Activated T-helper 1 cell treated with anti-CD3 and anti-CD28 coated beads, Interleukin-12 subunit alpha, Interleukin-12 subunit beta, Interleukin-2, Interleukin-4 antibody, amounts not matched to agents 30 ng/mL and 10 ng/mL and 1 ng/mL, durations not matched to agents 14 hours and 24 hours and 36 hours (primary cell): ENCODE measurements at places on chromosomes 7 and 10. TPM values are rescaled to one million over a fixed set of nuclear protein-coding genes. Genes with fewer than 3 reads are reported as not detected.

GRCh38 chr10:22368981-22369380 lies 23.7 kb downstream of the SPAG6 start:
- H3K4me3 ChIP-seq: no peak overlapping the region
- DNase-seq: no peak
- no peak overlapping the region for H3K27ac ChIP-seq
- H3K4me1 ChIP-seq: peaks cover 50% of the 10 kb centered on the region
- H3K36me3 ChIP-seq: no peaks in the 10 kb centered on the region

DNA sequence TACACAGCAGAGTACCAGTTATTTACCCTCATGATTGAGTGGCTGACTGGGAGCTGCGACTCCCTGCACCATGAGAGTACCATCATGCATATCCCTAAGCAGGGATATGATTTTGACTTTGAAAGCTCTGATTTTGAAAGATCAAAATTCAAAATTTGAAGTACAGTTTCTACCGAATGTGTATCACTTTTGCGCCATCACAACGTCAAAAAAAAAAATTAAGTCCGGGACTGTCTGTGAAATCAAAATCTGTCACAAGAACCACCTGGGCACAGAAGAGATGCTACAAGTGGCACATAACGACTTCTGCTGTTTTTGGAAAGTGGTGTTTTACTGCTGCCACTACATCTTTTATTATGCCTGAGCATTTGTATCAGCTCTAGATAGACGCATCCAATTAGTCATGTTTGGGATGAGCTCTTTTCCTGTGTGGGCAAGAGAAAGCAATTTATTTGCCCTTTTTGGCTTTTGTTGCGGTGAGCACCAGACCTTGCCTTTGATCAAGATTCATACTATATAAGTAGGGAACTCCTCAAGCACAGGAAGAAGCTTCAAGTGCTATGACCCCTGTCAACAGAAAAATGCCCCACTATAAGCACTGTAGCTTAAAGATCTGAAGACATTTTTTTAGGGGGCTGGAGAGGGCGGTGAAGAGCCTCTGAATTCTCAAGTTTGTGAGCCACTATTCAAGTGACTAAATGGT lies 10.7 kb downstream of the MTPN start:
- H3K4me1 ChIP-seq: peaks cover 59% of the 10 kb centered on the region
- no peak overlapping the region for H3K4me3 ChIP-seq
- peaks cover 32% of the 10 kb centered on the region for H3K36me3 ChIP-seq
- H3K27me3 ChIP-seq: no peaks in the 10 kb centered on the region

- H3K4me1 ChIP-seq: no peaks in the 10 kb centered on the region
- no peak for DNase-seq
- no peak overlapping the region for H3K27ac ChIP-seq
- no peaks in the 10 kb centered on the region for H3K36me3 ChIP-seq
Measured at GRCh38 chr10:121373411-121373810, 224.8 kb downstream of the FGFR2 start.

DNA sequence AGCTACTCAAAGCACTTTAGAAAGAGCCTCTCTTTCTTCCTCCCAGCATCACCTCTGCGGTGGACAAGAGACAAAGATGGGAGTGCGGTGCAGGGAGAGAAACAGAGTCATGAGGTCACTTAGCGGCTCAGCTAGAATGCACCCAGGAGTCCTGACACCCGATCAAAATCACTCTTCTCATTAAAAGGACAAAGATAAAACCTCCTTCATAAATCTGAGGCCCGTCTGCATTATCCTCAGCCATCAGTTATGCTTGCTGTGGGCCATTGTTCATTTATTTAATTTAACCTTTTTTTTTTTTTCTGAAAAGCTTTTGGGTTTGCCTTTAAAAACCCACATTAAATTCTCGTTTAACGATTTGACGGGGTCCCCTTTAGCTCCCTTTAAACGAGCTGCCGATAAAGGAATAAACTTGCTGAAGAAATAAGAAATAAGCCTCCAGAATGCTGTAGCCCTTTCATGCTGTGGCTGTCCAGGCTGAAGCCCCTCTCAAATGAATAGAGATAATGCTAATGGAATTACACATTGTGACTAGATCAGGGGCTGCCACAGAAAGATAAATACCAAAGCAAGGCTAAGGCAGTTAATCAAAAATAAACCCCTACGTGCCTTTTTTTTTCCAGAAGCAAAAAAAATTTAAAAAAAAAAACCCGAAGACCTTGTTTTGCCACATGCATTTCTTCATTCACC lies 16.1 kb upstream of the PLXNA4 start:
- no peak for DNase-seq
- H3K4me1 ChIP-seq: no peaks in the 10 kb centered on the region
- H3K27me3 ChIP-seq: peaks cover 18% of the 10 kb centered on the region
- no peak overlapping the region for H3K27ac ChIP-seq
- no peak overlapping the region for H3K4me3 ChIP-seq

- no peak overlapping the region for H3K27ac ChIP-seq
- H3K27me3 ChIP-seq: no peaks in the 10 kb centered on the region
- no peaks in the 10 kb centered on the region for H3K4me1 ChIP-seq
- H3K36me3 ChIP-seq: no peaks in the 10 kb centered on the region
- DNase-seq: no peak
Measured at GRCh38 chr7:85483177-85483576, 296.3 kb upstream of the SEMA3D start.

- H3K4me1 ChIP-seq: peaks cover 16% of the 10 kb centered on the region
- H3K27me3 ChIP-seq: peaks cover 9% of the 10 kb centered on the region
- no peaks in the 10 kb centered on the region for H3K36me3 ChIP-seq
- DNase-seq: no peak
- no peak overlapping the region for H3K27ac ChIP-seq
Measured at GRCh38 chr7:149834601-149835000, 3.6 kb upstream of the ZNF862 start.

Gene VSTM4
- 0.20 and 0.23 TPM in 2 replicates for total RNA-seq

GRCh38 chr7:36013246-36014014 lies 139.6 kb upstream of the EEPD1 start:
- H3K36me3 ChIP-seq: no peaks in the 10 kb centered on the region
- H3K4me3 ChIP-seq: no peak overlapping the region
- peaks cover 8% of the 10 kb centered on the region for H3K27me3 ChIP-seq
- H3K27ac ChIP-seq: no peak overlapping the region

DNA sequence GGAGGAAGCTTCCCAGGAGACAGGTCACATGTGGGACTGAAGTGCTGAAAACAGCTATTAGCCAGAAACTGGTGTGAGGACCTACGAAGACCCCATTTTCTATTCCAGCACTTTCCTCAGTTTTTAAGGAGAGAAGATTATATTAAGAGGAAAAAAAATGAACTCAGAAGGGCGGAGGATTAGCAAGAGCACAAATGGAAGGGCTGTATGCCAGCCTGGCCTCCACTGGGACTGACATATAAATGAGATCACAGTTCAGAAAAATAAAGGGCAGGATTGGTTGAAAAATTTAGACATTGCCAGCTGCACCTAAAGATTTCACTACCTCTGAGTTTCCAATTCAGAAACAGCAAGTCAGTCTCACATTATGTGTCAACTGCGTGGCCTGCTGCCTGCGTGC lies 53.0 kb downstream of the GSDME start:
- DNase-seq: no peak
- no peaks in the 10 kb centered on the region for H3K36me3 ChIP-seq
- H3K4me3 ChIP-seq: no peak overlapping the region
- no peak overlapping the region for H3K27ac ChIP-seq
- peaks cover 5% of the 10 kb centered on the region for H3K27me3 ChIP-seq

Gene GJD4
- total RNA-seq: not detected in 2 replicates

Gene CPA1
- total RNA-seq: not detected in 2 replicates

GRCh38 chr7:116924741-116925140 lies 28.6 kb upstream of the ST7 start:
- no peak overlapping the region for H3K4me3 ChIP-seq
- H3K4me1 ChIP-seq: no peaks in the 10 kb centered on the region
- H3K27ac ChIP-seq: no peak overlapping the region
- no peak for DNase-seq

DNA sequence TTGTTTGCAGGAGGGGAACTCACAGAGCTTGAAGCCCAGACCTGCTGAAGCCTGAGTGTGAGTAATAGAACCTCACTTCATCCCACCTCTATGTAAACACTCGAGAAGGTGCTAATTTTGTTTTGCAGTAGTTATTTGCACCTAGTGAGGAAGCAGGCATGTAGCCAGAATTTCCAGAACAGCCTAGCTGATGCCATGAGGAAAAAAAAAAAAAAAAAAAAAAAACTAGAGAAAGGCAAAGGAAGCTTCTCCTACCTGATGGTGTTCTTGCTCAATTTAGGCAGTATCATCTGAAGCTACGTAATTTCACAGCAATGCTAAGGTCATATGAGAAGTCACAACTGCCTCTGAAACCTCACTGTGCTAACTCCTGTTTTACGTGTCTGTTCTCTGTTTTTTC lies 13.6 kb upstream of the GPR37 start:
- H3K27me3 ChIP-seq: peaks cover 4% of the 10 kb centered on the region
- no peak overlapping the region for H3K27ac ChIP-seq
- H3K4me1 ChIP-seq: no peaks in the 10 kb centered on the region
- H3K4me3 ChIP-seq: no peak overlapping the region

GRCh38 chr7:130963339-130963738 lies 229.3 kb upstream of the KLF14 start:
- DNase-seq: no peak

DNA sequence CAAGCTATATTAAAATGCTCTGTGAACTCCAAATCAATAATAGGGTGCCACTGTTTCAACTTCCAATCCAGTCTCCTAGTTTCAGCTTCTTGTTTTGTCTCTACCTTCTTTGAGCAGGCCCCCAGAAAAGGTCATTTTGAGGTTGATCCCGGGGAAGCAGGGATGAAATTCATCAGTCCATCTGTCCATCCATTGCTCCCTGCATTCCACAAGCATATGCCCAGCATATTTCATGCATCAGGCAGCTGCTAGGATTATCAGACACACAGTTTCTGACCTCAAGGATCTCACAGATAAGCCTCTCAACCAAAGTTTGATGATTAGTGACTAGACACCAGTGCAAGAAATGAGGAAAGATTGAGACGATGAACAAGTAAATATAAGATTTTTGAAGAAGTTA lies 186.6 kb upstream of the PDE1C start:
- H3K27ac ChIP-seq: no peak overlapping the region
- H3K4me1 ChIP-seq: no peaks in the 10 kb centered on the region
- no peaks in the 10 kb centered on the region for H3K36me3 ChIP-seq
- H3K27me3 ChIP-seq: no peaks in the 10 kb centered on the region

- no peak overlapping the region for H3K27ac ChIP-seq
- H3K4me3 ChIP-seq: no peak overlapping the region
- peaks cover 20% of the 10 kb centered on the region for H3K4me1 ChIP-seq
- DNase-seq: no peak
- peaks cover 7% of the 10 kb centered on the region for H3K27me3 ChIP-seq
Measured at GRCh38 chr7:76294344-76295024, 8.0 kb upstream of the HSPB1 start.

Gene NRF1
- 22.8 and 25.9 TPM in 2 replicates for total RNA-seq

DNA sequence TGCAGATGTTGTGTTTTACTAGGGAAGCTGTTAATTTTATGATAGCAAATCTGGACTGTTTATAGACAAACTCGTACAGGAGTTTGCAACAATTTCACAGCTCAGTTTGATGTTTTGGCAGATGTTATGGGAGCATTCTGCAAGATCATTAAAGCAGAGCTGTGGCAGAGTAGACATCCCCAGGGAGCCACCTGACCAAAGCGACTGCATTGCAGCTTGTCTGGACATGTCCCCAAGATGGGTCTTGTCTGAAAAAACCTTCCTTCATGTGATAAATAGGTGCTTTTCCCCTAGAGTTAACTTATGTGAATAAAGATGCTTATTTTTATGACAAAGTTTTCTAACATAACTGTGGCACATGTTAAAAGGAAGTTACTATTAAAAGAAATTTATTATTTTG lies 91.2 kb upstream of the GPR141 start:
- H3K4me3 ChIP-seq: no peak overlapping the region
- H3K4me1 ChIP-seq: no peaks in the 10 kb centered on the region
- H3K27me3 ChIP-seq: peaks cover 2% of the 10 kb centered on the region
- DNase-seq: no peak
- H3K36me3 ChIP-seq: no peaks in the 10 kb centered on the region

DNA sequence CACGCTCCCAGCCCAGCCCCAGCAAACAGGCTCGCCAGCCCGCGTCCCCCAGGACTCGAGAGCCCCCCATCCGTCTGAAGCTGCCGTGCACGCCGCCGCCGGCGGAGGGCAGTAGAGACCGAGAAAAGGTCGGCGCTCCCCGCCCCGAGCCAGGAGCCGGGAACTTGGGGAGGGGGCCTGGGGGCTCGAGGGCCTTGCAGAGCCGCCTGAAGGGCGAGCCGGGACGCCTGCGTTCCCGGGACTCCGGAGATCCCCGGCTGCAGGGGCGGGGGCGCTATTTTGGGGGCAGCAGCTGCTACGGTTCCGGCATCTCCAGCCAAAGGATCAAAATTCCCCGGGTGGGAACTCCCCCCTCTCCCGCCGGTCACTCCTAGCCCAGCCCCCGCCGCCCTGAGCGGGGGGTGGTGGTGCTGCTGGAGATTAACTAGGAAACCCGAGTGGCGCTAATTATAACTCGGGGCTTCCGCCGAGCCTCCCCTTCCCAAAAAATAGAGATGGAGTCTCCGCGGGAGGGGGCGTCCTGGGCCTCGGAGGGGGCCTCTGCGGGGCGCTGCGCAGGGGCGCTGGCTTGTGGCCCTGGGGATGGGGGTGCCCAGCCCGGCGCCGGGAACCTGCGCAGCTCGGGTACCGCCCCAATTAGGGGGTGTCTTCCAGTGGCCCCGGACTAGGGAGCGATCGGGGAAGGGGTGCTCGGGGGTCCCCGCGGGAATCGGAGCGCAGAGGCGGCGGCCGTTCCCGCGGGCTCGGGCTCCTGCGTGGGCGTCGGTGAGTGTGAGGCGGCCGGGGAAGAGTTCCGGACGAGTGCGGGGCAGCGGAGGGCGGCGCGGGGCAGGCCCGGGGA lies 608 bp downstream of the ACHE start:
- no peak for DNase-seq
- H3K4me3 ChIP-seq: no peak overlapping the region
- H3K36me3 ChIP-seq: peaks cover 3% of the 10 kb centered on the region
- H3K27ac ChIP-seq: no peak overlapping the region

DNA sequence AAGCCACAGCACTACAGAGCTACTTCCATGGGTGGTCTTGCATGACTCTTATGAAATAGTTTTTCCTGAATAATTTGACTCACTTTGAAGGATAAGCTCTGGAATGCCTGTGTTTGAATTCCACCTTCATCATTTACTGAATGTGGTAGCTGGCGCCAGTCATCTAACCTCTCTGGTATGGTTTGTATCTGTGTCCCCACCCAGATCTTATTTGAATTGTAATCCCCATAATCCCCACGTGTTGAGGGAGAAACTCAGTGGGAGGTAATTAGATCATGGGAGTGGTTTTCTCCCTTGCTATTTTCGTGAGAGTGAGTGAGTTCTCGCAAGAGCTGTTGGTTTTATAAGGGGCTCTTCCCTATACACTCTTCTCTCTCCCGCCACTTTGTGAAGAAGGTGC lies 11.2 kb upstream of the SLC13A1 start:
- no peaks in the 10 kb centered on the region for H3K36me3 ChIP-seq
- no peak for DNase-seq

DNA sequence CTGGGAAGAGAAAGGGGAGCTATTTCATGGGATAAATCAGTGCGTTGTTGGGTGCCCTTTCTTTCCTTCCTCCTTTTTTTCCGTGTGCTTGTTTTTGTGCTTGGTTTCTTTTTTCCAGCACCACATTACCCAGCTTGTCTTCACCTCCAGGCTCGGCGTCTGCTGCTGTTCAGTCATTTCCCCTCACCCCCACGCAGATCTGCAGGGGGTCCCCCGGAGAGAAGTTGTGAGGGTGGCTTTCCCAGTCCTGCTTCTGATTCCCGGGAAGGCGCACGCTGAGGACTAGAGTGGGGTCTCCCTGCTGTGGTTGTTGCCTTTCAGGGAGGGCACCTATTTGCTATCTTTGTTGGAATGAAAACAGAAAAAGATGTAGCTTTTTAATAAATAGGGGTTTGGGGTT lies 1.6 kb downstream of the CAMK1D start:
- H3K27ac ChIP-seq: peak overlapping the region; percentile 89
- no peak for DNase-seq
- H3K4me1 ChIP-seq: peaks cover 31% of the 10 kb centered on the region
- peaks cover 59% of the 10 kb centered on the region for H3K27me3 ChIP-seq
- no peaks in the 10 kb centered on the region for H3K36me3 ChIP-seq

Gene SHTN1
- not detected in 2 replicates for total RNA-seq
